ENCODE measurements at places on chromosomes 7 and 10.

DNA sequence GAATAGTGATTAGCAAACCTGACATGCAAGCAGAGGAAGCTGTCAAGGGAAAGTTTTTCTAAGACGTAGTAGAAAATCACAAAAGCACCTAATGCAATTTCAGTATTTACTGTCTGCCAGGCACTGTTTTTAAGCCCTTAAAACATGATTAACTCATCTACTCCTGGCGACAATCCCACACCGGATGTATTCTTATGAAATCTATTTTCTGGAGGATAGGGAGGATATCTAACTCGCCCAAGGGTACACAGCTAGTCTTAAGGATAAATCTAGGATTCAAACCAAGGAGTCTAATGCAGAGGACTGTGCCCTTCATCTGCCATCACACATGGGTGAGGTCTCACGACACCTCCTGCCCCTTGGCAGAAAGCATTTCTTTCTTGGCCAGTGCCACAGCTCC lies 47.8 kb upstream of the FIGNL1 start:
- DNase-seq, result no peak

GRCh38 chr10:101684782-101685181 lies 10.2 kb downstream of the FBXW4 start:
- no peak for DNase-seq

DNA sequence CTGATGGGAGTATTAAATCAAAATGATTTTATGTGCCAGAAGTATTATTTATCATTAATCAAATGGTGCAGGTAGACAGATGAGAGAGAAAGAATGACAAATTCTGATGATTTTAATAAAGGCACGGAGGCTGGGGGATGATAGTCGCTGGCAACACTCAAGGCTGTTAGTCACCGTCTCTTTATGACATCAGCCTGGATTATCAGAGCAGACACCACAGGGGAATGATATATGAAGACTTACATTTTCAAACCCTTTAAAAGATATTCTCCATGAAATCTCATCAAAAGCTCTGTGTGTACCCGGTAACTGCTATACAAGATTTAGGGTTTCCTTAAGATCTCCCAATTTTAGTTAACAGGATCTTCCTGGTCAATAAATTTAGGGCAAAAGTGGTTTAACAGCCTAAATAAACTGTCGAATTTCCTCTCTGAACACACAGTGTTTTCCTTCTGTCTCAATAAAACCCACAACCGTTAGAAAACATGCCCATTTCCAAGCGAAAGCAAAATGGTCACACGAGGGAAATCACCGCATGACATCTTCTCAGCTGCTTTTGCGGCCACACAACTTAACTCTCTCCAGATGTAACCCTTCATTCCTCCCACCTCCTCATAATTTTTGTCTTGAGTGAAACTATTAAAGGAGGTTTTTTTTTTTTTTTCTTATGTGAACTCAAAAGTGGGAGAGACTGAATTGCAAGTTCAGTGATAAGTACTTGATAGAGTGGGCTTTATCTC lies 133.2 kb upstream of the FAM171A1 start:
- DNase-seq, result no peak

DNA sequence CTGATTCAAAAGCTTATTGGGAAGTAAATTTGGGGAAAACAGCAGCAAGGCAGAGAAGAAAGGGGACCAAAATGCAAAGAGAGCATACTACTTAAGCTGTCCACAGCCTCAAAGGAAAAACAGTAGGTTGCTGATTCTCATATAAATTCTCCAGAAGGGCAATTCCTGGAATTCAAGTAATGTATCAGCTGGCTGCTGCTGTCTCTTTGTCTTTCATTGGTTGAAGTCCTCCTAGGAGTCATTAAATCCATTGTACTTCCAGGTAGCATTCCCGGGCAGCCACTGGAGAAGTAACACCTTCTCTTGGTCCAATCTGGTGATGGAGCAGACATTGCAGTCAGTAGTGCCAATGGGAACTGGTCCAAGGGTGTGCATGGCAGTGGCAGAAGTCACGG lies 22.7 kb downstream of the BET1 start:
- DNase-seq, result no peak

- DNase-seq, result no peak
These were observed 11.4 kb upstream of the KCP start for GRCh38 chr7:128921866-128922440.

DNA sequence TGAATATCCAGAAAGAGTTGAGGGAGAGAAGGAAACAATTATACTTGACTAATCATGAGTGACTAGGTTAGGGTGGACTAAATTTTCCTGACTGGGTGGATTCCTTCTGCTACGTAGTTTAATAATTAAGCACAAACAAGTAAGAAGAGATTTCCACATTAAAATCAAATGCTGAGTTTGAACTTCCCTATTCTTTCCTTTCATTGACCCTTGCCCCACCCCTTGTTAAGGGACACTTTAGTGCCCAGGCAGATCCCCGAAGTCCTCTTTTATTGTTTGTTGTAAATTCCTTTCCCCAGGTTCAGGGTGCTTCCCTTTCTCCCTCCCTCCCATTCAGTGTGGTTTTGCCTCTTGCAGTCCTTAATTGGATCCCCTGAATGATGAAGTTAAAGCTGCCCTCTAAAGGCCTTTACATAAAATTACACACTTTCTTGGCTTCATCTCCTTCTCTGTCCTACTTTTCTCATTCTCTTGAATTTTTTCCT lies 8.8 kb upstream of the SPAM1 start:
- DNase-seq, result no peak

GRCh38 chr7:118826246-118826645 lies 601.7 kb downstream of the ANKRD7 start:
- no peak for DNase-seq

- DNase-seq, result no peak
These were observed 128.8 kb downstream of the TEX36 start for GRCh38 chr10:125554016-125554703.

- DNase-seq, result no peak
These were observed 53.2 kb downstream of the KLHDC10 start for GRCh38 chr7:130123501-130123900.

GRCh38 chr7:668139-668931 lies 58.2 kb upstream of the DNAAF5 start:
- no peak for DNase-seq

GRCh38 chr7:49789736-49790135 lies 16.3 kb downstream of the VWC2 start:
- no peak for DNase-seq

DNA sequence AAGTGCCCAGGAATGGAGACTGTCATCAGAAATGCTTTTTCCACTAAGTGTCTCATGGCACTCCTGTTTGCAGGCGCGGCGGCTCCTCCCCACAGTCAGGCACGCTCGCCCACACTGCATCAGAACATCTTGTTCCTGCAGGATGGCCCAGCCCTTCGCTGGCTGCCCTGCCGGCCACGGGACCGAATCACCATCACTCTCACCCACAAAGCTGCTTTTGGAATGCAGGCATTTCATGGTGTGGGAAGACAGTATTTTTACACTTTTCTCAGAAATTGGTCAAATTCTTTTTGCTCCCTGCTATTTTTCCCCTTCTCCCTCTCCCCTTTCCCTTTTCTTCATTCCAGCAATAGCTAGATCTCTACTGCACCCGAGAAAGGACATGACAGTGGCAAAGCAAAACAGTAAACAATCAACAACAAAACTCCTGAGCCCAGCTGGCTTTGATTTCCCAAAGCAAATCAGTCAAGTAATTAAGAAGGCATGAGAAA lies 176.1 kb upstream of the TNS3 start:
- DNase-seq, result no peak

- no peak for DNase-seq
These were observed 41.5 kb upstream of the C10orf67 start for GRCh38 chr10:23386052-23386451.

DNA sequence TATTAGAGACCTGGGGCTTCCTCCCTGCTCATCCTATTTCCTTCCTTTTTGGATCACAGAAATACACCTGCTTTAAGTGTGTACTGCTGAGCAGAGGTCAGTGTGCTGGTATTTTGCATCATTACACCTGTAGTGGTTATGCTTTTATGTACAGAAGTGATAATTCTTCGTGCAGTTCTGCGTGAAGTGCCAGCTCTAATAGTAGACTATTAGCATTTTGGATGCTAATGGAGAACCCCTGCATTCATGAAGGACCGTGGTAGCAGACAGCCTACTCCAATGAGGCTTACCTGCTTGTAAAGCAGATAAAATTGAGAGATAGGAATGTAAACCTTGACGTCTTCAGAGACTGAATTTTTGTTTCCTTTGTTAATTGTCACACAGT lies 114.3 kb downstream of the CDK14 start:
- no peak for DNase-seq

DNA sequence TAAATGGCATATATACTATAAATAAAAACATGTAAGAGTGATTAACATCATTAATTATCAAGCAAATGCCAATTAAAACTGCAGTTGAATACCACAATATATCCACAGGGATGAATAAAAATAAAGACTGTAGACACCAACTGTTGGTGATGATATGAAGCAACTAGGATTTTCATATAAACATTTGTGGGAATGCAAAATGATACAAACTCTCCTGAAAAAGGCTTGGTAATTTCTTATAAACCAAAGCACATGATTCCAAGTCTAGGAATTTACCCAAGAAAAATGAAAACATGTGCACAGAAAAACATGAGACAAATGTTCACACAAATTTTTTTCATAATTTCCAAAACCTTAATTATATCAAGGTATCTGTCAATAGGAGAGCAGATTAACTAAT lies 448.1 kb downstream of the ETV1 start:
- no peak for DNase-seq

GRCh38 chr10:105585753-105586152 lies 944.7 kb downstream of the SORCS3 start:
- DNase-seq, result no peak

- no peak for DNase-seq
These were observed 129.8 kb downstream of the KCND2 start for GRCh38 chr7:120402801-120403200.

DNA sequence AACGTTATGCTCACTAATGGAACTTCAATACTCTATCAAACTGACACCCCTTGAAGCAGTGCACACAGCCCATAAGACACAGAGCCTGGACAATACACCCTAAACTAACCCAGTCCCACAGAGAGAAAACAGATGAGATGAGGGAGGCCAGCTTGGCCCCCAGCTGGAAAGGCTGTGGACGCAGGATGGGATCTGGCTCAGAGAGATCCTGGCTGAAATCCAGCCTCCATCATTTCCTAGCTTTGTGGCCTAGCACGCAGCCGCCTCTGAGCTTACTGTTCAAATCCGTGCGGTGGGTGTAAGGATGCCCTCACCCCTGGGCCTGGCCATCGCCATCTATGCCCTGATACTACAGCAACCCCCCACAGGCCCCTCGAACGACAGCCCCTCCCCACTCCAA lies 32.7 kb downstream of the SNX8 start:
- no peak for DNase-seq

- no peak for DNase-seq
These were observed 4.7 kb downstream of the TMEM120A start for GRCh38 chr7:75989500-75990388.

- no peak for DNase-seq
These were observed 244.0 kb upstream of the KLF6 start for GRCh38 chr10:4028854-4029583.

DNA sequence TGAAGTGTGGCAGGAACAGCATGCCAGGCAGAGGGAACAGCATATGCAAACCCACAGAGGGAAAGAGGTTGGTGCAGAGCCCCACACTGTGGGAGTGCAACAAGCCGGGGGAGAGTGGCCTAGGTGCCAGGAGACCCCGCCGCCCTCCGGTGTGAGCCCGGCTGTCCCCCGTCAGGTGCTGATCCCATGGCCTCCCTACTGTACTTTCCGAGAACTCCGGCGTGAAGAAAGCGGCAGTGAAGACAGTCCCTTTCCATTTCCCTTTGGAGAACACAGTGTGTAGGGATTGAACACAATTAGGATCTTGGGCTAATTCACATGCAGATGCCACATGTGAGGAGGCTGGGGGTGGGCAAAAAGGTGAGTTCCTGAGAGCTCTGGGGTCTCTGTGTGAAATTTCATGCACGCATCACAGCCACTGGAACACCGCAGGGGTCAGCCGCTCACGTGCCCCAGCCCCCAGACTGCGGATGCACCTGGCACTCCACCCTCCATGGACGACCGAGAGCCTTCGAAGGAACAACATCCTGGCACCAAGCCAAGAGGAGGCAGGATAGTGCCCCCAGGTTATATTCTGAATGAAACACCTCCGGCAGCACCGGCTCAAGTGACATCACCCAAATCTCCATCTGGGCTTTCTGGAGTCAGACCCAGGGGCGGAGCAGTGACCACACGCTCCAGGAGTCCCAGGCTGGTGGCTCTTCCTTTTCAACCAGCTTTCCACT lies 82.1 kb upstream of the PPP2R2D start:
- DNase-seq, result no peak

DNA sequence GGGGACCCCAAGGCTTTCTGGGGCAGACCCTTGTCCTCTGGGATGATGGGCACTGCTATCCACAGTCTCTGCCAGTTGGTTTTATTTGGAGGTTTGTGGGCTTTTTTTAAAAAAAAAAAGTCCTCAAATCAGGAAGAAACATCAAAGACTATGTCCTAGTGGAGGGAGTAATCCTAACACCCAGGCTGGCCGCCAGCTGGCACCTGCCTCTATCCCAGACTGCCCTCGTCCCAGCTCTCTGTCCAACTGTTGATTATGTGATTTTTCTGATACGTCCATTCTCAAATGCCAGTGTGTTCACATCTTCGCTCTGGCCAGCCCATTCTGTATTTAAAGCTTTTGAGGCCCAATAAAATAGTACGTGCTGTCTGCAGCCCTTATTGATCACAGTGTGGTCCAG lies 61.0 kb upstream of the LRRC4 start:
- DNase-seq, result no peak

- DNase-seq, result no peak
These were observed 242.2 kb upstream of the IGFBP3 start for GRCh38 chr7:46163246-46163645.

- no peak for DNase-seq
These were observed 163.8 kb upstream of the NPVF start for GRCh38 chr7:25391961-25392587.

DNA sequence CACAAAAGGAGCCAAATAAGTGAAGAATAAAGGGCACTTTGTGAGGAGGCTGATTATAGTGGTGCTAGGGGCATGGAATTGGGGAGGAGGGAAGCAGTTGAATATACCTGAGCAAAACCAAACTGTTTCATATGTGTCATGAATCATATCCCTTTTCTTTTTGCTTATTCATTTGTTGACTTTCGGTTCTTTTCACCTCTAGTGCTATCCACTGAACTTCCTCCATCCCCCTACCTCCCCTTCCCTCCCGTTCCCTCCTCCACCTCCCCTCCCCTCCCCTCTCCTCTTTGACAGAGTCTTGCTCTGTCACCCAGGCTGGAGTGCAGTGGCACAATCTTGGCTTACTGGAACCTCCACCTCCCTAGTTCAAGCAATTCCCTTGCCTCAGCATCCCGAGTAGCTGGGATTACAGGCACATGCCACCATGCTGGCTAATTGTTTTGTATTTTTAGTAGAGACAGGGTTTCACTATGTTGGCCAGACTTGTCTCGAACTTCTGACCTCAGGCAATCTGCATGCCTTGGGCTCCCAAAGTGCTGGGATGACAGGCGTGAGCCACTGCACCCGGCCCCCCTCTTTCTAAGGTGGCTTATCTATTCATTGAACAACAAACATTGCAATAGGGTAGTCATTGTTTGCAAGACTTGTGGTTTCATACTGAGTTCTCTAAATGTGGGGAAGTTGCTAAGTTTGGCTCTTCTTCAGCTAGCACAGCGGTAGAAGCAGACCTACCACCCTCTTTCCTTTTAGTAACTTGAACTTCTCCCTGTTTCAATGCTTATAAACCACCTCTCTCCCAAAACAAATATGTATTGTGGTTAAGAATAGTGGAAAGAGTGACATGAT lies 150.4 kb upstream of the PRPS1L1 start:
- DNase-seq, result no peak

Measured in activated T-cell treated with anti-CD3 and anti-CD28 coated beads for 24 hours (primary cell).